ENCODE measurements at places on chromosomes 11 and 22.

DNA sequence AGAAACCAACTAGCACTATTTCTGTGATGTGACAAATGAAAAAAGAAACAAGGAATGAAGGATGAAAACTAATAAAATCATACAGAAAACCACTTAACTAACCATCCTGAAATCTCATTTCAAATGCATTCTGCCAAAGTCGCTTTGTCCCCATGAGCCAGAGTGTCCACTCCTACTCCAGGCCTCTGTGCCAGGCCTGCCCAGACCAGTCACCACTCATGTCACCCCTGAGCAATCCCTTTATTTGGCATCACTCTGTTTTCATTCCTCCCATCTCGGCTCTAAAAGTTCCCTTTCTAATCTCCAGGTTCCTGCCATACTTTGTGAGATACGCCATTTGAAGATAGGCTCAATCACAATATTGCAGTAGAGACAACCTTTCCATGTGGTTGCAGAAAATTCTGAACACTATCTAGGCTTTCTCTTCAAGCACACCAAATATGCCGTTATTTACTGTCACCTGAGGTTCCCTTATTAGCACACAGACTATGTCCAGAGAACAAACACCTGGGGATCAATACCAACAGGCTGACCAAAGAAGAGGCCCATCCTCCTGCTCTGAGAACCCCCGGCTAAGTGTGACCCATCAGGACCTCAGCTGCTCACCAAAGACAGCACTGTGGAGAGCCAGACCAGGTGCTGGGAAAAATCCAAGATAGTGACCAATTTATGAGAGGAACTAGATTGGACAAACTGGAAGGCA lies 202.4 kb downstream of the LARGE1 start:
- no peak for DNase-seq

GRCh38 chr22:33513388-33514338 lies 406.6 kb downstream of the LARGE1 start:
- DNase-seq, result no peak

GRCh38 chr11:65672180-65672860 lies 9.6 kb upstream of the RELA start:
- DNase-seq, result no peak

- no peak for DNase-seq
Measured at GRCh38 chr11:23278121-23278520, 417.8 kb upstream of the CCDC179 start.

GRCh38 chr11:25794804-25795203 lies 537.1 kb upstream of the ANO3 start:
- DNase-seq, result no peak

DNA sequence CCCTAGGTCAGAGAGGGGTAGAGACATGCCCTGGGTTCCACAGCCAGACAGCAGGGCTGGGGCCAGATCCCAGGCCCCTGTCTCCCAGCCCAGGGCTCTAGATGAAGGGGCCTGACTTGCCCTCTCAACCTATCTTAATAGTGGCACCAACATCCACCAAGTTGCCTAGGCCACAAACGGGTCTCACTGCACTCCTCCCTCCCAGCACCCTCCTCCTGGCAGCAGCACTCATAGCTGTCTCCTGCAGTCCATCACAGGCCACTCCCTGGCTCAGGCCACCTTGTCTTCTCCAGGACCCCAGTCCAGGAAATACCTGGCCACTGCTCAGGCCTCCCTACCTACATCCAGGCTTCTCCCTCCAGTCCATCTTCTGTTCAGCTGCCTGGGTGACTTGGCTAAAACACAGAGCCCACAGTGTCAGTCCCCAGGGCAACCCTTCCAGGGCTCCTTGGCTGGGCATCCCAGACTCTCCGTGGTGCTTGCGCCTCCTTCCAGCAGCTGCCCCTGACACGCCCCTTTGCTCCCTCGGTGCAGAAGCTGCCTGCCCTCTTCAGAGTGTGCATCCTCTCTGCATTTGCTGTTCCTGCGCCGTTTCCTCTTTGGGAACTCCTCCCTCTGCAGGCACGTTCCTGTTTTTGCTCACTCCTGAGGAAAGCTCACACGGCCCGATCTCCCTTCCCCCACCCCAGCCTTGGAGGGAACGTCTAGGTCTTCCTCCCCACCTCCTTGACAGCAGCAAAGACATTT lies 40.5 kb downstream of the LRRC32 start:
- no peak for DNase-seq

GRCh38 chr11:61598886-61599868 lies 18.3 kb upstream of the SYT7 start:
- no peak for DNase-seq

DNA sequence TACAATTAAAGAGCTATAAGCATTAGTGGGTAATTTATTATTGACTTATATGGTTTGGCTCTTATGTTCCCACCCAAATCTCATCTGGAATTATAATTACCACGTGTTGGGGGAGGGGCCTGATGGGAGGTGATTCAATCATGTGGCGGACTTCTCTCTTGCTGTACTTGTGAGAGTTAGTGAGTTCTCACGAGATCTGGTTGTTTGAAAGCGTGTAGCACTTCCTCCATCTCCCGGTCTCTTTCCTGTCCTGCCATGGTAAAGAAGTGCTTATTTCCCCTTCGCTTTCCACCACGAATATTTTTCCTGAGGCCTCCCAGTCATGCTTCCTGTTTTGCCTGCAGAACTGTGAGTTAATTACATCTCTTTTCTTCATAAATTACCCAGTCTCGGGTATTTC lies 28.1 kb upstream of the CHORDC1 start:
- DNase-seq, result no peak

DNA sequence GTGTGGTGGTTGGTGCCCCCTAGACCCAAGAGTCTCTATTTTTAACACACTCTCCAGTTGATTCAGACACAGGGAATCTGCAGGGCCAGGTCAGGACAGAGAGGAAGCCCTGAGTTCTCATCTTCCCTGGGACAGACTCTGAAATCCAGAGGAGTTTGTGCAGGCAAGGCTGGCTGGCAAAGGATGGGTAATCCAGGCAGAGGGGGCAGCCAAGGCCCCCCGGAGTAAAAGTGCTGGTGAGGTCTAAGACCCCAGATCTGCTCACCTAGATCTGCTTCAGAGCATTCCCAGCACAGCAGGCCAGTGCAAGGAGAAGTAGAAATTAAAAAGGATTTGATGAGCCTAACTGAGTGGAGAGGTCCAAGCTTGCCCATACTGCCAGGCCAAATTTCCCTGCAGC lies 40.6 kb upstream of the MN1 start:
- DNase-seq, result no peak

GRCh38 chr11:109784536-109784935 lies 308.7 kb upstream of the ZC3H12C start:
- no peak for DNase-seq

GRCh38 chr11:64185175-64185692 lies 737 bp upstream of the STIP1 start:
- no peak for DNase-seq

DNA sequence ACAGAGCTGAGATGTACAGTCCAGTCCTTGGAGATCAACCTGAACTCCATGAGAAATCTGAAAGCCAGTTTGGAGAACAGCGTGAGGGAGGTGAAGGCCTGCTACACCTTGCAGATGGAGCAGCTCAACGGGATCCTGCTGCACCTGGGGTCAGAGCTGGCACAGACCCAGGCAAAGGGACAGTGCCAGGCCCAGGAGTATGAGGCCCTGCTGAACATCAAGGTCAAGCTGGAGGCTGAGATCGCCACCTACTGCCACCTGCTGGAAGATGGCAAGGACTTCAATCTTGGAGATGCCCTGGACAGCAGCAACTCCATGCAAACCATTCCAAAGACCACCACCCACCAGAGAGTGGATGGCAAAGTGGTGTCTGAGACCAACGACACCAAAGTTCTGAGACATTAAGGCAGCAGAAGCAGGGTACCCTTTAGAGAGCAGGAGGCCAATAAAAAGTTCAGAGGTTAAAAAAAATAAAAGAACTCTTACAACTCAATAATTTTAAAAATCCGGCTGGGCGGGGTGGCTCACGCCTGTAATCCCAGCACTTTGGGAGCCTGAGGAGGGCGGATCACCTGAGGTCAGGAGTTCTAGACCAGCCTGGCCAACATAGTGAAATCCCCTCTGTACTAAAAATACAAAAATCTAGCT lies 69.9 kb upstream of the RTL6 start:
- peak; percentile 27 for DNase-seq

DNA sequence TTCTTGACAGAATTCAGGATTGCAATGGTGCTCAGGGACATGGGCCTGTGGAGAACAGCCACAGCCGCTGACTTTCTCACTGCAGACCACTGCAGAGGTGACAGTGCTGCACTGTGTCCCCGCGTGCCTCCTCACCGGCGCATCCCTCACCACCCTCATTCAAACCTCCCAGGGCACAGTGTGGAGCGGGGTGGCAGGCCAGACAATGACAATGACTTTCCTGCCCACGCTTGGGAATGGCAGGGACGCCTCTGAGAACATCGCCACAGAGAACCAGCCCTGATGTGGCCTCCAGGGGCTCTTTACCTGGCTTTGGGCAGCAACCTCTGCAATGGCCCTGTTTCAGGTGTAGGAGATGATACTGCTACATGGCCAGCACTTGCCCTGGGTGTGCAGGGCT lies 65.7 kb downstream of the NCAPD3 start:
- DNase-seq, result no peak

GRCh38 chr11:132821014-132821413 lies 711.3 kb downstream of the OPCML start:
- DNase-seq, result no peak

DNA sequence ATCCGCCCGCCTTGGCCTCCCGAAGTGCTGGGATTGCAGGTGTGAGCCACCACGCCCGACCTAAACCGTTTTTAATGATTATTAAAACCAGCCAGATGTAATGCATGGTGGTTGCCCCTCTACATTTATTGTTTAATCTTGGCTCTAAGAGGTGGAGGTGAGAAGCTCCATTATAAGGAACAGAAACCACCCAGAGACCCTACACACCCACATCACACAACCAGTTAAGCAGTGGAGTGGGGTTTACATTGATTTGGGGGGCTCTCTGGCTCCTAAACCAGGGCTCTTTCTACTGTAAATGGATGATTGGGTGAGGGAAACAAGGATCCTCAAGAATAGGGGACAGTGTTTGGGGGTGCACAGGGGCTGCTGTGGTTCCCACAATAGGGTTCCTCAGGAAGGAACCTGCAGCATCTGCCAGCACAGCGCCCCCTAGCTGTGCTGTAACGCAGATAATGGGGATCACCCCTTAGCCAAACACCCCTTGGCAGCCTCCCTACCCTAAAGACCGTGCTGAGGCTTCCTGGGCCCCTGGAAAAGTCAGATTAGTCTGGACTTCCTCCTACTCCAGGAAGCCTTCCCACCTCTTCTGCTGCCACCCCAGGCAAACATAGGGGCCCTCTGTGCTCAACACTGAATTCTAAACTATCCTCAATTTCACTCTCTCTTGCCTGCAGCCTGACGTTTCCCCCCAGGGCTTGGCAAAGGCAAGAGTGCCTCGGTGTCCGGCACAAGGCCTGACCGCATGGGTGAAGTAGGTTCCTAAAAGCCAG lies 2.4 kb downstream of the MPST start:
- DNase-seq, result peak; percentile 44

DNA sequence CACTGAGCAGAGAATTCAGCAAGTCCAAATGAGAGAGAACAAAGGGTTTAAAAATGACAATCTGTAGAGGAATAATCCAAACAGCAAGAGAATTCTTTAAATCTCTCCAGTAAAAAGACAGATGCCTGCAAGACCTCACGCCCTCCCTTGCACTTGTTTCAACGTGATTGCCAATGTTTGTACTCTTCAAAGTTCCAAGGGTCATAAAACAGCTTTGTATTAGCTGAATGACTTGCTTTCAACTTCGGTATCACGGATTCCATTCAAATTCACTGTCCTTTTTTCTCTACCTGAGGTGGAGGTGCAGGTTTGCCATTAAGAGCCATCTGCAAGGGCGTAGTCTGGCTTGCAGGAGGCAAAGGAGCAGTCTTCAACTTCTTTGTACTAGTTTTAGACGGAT lies 41.1 kb upstream of the CHRNA10 start:
- no peak for DNase-seq

DNA sequence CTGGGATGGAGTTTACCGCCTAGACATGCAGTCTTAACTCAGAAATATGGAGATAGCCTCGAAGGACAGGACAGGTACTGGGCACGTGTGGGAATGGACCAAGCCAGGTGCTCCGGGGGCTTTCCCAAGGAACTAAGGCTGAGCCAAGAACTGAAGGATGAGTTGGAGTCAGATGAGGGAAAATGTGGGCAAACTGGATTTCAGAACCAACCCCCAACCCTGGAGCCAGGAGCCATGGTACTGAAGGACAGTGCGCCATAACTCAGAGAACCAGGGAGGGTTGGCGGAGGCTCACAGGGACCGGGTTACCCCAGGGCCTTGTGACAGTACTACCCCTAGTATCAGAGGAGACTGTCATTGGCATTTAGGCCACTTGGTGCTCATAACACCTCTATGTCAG lies 2.5 kb upstream of the MIF start:
- DNase-seq, result no peak

- no peak for DNase-seq
Measured at GRCh38 chr11:34037016-34037415, 14.5 kb upstream of the CAPRIN1 start.

GRCh38 chr11:37978647-37979046 lies 1380.6 kb upstream of the RAG2 start:
- no peak for DNase-seq

GRCh38 chr11:5252192-5252918 lies 2.2 kb downstream of the HBG2 start:
- no peak for DNase-seq

- DNase-seq, result no peak
Measured at GRCh38 chr22:35299217-35299672, 449 bp upstream of the TOM1 start.

- DNase-seq, result no peak
Measured at GRCh38 chr11:35641171-35641897, 21.2 kb upstream of the TRIM44 start.

DNA sequence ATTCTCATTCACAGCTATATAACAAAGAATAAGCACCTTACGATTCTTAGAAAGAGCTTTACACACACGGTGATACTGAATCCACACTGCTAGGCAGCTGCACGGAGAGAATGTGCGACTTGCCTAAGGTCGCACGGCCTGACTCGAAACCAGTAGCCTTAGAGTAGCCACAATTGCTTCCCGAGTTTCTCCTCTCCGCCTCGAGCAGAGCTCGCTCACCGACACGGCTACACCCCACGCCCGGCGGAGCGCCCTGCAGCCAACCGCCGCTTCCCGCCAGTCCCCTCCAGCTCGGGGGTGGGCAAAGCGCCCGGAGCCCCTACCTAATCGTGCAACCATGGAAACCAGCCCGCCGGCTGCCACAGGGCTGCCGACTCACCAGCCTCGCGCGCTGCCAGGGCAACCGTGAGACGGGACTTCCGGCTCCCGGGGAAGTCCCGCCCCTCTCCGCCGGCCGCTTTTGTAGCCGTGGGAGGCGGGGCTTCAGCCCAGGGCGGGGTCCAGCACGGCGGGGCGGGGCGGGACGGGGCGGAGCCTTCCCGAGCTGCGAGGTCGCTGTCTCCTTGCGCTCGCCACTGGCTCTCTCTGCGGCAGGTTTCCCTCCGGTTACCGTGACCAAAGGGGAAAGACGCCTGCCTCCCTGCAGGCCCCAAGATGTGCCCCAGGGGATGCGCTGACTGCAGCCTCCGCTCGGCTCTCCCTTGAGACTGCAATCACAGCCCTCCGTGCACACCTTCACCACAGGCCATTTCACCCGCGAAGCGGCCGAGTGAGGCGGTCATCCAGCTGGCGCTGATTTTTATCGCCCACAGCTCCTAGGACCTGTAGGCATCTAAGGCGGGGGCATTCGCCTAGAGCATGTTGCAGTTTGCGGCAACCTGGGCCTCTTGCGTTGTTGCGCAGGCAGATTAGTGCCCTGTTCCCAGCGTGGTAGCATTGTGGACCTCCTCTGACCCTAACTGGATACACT lies 1.1 kb downstream of the BSCL2 start:
- peak; percentile 92 for DNase-seq

All from stimulated activated CD4-positive, alpha-beta T cell treated with anti-CD3 and anti-CD28 coated beads, Interleukin-1b, Interleukin-23, amount 100 ng/mL, for 4 hours (primary cell).